HT1080 (cell line): ENCODE measurements at places on chromosomes 4 and X.
A peak's percentile ranks its signal among the peaks of the same experiment; 100 is the strongest.

DNA sequence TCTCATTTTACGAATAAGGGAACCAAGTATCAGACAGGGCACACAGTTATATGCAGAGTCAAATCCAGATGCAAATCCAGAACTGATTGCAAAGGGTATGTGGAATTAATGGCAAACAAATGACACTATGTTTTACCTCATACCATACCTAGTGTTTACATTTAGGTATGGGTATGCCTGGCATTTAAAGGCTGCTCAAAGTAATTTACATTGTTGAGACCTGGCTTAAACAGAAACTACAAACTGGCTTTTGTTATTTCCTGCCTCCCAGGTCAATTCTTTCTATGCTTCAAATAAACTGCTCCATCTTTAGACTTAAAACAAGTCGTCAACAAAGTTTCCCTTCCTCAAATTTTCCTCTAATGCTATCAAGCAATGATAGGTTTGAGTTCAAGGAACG, 33.7 kb downstream of the ANKRD17 start:
- no peak for DNase-seq

DNA sequence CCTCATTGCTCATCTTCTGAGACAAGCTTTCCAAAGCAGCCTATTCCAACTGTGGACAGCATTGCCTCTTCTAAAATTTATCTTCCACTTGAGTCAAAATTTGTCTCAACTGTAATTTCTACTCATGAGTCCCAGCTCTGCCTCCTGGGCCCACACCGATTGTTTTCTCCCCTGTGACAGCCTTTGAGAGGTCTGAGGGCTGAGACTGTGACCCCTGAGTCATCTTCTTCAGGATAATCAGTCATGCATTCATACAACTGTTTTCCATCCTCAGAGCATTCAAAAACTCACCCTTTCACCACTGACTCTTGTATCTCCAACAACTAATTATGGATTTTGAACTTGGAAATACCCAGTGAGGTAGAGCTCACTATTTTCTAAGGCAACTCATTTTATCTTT, 228.1 kb downstream of the EDA2R start:
- DNase-seq = no peak

GRCh38 chr4:65880594-65880993, 210.3 kb upstream of the EPHA5 start:
- no peak for DNase-seq

GRCh38 chrX:118824173-118824730, 628 bp downstream of the ZCCHC12 start:
- no peak for DNase-seq

- DNase-seq = no peak
Measured at GRCh38 chrX:67094061-67094460, 449.8 kb upstream of the AR start.

DNA sequence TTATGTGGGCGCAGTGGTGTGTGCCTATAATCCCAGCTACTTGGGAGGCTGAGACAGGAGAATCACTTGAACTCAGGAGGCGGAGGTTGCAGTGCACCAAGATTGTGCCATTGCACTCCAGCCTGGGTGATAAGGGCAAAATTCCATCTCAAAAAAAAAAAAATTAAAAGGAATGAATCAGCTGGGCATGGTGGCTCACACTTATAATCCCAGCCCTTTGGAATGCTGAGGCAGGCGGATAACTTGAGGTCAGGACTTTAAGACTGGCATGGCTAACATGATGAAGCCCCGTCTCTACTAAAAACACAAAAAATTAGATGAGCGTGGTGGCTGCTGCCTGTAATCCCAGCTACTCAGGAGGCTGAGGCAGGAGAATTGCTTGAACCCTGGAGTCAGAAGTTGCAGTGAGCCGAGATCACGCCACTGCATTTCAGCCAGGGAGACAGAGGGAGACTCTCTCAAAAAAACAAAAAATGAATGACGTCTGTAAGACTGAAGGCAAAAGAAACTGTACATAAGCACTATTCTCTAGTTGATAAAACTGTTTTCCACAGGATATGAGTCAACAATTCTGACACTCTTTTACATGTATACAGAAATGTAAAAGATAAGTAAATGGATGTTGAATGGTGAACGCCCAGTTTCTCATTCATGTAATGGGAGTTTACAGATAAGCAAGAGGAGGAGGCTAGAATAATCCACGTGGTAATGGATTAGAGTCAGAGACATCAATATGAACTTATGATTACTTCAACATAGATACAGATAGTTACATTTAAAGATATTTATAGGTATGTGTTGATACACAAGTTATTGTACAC, 22.2 kb downstream of the CENPC start:
- DNase-seq = peak; percentile 28

- DNase-seq = peak; percentile 39
Measured at GRCh38 chr4:143514497-143514896, 995 bp downstream of the SMARCA5 start.

- no peak for DNase-seq
Measured at GRCh38 chr4:8643986-8644385, 51.4 kb downstream of the CPZ start.

DNA sequence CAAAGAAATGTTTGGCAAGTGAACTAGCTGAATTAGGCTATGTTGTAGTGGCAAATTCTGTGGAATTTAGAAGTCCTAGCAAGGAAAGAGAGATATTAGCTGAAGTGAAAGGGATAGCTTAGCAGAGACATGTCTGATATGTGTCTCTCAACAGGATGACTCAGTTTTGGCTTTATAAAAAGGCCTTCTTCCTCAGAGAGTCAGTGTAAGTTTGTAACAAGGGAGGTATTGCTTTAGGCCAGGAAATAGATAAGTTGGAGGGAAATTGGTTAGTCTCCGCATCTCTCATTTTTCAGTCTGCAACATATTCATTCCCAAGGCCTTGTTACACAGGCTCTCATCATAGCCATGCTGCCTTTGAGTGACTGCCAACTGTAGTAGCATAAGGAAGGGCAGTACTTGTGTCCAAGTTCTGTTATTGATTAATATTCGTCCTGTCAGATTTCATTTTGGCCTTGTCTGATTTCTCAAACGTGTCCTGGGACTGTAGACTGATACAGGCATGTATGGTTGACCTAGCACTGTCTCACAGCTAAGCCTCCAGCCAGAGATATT, 4.0 kb downstream of the TMEM164 start:
- peak; percentile 34 for DNase-seq

GRCh38 chr4:128574706-128575105, 234.8 kb upstream of the JADE1 start:
- peak; percentile 48 for DNase-seq

DNA sequence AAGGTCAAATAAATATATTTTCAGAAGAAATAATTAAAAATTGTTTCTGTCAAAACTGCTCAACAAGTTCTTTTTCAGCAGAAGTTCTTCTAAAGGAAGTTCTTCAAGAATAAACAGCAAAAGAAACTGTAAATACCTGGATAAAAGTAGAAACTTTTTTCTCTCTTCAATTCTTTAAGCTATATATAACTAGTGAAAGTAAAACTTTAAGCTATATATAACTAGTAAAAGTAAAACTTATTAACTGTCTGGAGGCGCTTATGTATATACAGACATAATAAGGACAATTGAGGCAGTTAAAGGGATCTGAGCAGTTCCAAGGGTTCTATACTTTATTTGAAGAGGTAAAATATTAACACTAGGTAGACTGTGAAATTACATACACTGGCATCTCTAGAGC, 126.9 kb downstream of the LRBA start:
- DNase-seq = no peak

DNA sequence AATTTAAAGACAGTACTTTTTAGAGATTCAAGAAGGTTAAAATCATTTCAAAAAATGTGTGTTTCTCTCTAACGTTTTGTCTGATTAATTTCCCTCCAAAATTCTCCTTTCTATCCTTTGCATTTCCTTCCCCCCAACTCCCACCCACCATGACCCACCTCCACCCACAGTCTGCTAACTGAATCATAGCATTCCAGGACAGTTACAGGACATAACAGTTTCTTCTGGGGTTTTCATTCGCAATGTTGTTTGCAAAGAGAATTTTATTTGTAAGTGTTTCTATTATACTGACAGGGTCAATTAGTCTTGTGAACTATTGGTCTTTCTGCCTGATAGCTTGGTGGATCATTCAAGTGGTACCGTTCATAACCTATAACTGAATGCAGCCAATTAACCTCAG, 53.7 kb downstream of the ANAPC10 start:
- DNase-seq = peak; percentile 3

GRCh38 chr4:116016201-116016600, 902.8 kb upstream of the NDST4 start:
- DNase-seq = peak; percentile 92

DNA sequence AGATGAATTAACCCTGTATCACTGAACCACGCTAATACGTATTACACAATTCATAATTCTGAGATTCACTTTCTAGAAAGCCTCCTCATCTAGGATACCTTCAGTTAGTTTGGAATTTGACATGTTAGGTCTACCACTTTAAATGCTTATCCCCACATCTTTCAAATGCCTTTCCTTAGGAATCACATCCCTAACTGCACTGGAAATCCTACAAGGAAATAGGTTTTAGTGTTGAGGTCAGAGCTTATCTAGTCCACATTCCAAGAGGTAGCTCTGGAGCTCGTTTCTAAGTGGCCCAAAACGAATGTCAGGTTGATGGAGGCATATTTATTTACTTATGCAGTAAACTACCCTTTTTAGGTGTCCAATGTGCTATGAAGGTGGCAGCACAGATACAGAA, 18.0 kb downstream of the PDHA1 start:
- DNase-seq = no peak

DNA sequence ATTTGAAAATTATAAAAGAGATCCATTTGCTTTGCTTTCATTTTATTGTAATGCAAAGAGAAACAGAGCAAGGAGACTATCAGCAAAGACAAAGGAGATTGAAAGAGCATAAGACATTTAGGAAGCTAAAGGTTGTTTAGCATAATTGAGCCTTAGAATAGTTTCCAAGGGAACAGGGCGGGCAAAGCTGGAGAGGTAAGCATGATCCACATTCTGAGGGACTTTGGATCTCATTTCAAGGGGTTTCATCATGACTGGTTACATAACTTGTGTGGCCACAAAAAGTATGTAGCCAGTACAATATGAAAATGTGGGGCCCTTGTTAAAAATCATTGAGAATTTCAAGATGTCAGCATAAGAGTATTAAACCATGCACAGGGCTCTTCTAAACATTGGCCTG, 406.5 kb downstream of the RPA4 start:
- DNase-seq = no peak

GRCh38 chrX:10649265-10649664, 28.9 kb upstream of the MID1 start:
- DNase-seq = no peak

DNA sequence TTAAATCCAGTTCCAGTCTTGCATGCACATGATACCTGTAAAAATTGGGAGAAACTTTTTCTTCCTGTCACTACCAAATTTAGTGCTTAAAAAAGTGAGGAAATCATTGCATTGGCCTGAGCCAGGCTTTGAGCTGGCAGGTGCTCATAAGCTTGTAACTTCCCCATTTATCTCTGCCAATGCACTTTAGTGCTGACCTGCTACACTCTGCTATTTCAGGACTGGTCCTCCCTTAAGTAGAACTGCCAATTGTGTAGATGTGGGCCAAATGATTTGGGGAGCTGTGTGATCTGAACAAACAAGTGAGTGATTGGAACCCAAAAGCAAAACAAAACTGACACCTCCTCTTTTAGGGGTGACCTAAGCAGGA, 51.8 kb downstream of the ZNF827 start:
- no peak for DNase-seq

- peak; percentile 40 for DNase-seq
Measured at GRCh38 chr4:188960411-188961093, 821.3 kb downstream of the TRIML1 start.

DNA sequence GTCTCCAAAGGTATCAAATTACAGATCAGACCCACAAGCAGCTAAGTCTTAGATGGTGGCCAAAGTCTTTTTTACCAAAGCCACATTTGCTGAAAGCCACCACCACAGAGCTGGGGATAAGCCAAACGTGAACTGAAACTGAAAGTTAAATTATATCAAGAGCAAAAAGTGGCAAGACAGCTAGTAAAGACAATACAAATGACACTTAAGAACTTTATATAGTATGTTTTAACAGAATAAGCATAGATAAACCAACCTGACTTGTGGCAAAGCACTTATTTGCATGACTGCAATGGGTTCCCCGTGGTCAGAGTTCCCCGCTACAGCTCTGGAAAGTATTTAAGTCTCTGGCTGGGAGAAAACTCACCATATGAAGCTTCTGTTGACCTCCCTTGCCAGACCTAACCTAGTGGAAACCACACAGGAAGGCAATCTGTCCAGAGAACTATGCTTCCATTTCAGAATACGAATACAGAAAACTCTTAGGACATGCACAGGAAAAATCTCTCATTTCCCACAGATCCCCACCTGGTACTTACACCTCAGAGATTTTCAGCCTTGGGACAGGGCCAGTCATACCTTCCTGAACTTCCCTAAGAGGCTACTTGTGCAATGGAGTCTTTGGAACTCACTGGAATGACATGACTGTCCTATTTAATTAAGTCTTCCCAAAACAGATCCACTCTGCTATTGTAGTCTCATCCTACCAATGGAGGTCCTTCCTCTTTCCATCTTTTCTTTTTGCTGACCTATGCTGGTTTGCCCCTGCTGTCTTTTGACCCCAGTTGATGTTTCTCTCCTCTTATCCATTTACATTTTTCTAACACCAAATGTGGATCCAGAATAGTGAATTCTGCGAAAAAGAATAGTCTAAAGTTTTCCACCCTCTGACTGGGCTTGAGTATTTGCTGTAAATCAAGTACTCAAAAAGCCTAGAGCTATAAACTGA, 225.1 kb downstream of the NR3C2 start:
- DNase-seq = peak; percentile 47

GRCh38 chr4:92864096-92864495, 560.3 kb downstream of the GRID2 start:
- no peak for DNase-seq

DNA sequence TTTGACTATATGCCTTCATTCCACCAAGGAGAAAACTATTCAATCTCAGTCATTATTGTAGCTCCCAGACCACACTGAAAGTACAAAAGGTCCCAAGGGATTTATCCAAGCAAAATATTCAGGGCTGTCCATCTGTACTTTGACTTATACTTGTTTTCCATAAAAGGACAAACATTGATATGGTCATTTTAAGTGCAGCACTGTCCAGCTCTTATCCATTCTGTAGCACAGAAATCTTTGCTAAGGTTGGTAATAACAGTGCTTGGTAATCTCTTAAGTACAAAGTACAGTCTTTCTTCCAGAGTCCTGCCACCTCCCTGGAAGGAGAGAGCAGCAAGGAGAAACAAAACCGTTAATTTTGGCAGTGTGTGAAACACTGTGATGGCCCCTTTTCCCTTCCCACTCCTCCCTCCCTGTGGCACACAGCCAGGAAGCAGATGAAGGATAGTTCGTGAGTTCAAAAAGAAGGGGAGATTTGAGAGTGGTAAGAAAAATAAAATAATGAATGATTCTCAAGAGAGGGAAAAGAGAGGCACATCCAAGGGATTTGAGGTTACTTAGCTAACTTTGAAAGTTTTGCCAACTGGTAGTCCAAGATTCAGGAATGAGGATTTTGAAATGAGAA, 6.8 kb upstream of the CXCL2 start:
- no peak for DNase-seq
